ENCODE measurements at places on chromosomes 2 and 18.
A peak's percentile ranks its signal among the peaks of the same experiment; 100 is the strongest.

- DNase-seq: no peak
Measured at GRCh38 chr2:202910698-202911097, 775 bp downstream of the WDR12 start.

DNA sequence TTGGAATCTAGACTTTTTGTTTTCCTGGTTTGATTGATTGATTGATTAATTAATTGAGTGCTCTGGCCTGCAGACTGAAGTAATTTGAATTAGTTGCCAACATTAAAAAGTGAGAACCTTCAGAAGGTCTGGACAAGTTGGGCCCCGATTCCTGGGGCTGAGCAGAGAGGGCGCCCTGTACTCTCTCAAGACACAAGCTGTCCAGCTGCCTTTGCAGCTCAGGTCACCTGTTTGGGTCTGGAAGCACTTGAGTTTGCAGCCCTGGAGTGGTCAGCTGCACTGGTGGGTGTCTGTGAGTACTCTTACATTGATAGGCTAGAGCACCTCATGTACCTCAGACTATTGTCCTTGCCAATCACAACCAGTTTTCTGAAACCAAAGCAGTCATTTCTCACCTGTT, 22.7 kb upstream of the CELF4 start:
- no peak for DNase-seq

GRCh38 chr2:98396745-98397355, 47.8 kb upstream of the INPP4A start:
- no peak for DNase-seq

DNA sequence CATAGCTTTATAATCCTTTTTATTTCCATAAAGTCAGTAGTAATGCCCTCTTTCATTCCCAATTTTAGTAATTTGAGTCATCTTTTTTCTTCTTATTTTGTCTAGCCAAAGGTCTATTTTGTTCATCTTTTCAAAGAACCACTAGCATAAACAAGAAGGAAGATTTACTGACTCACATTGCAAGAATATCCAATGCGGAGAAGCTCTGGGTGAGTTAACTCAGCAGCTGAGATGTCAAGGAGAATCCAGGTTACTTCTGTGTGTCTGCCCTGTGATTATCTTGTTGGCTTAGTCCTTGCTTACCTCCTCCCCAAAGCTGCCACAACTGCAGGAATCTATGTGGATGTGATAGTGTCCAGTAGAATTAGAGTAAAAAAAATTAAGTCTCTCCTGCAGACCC, 311.4 kb upstream of the NCKAP5 start:
- DNase-seq: no peak

DNA sequence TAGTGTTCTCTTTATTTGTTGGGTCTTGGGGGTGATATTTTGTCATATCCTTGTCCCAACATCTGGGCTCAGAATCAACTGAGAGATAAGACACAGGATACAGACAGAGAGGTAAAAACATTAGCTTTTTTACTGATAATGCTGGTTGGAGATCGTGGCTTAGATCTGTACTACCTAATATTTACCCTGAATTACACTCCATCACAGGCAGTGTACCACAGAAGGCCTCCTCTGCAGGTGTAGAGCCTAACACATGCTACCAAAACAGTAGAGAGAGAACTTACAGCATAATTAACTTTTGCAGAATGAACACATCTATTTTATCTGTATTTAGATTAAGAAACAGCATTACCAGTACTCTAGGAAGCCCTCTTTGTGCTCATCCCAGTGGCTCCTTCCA, 6.8 kb downstream of the AGPS start:
- no peak for DNase-seq

GRCh38 chr2:47373747-47374146, 29.2 kb upstream of the MSH2 start:
- DNase-seq: no peak

DNA sequence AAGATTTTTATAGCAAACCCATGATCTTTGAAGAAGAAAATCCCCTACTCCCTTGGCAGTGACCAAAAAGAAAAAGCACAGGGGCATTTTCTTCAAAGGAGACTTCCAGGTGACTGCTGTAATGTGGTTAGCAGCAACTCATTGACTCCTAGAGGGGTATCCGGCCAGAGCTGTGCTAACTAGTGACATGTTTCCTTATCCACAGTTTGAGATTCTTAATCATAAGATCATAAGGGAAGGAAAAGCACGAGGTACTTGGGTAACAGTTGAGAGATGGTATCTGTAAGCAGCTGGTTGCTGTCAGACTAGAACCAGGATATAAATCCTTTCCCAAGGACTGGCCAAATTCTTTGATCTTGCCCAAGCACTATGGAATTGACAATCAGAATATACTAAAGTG, 124.7 kb downstream of the MREG start:
- DNase-seq: no peak

- DNase-seq: no peak
Measured at GRCh38 chr2:197798187-197798586, 6.2 kb upstream of the PLCL1 start.

- DNase-seq: peak; percentile 68
Measured at GRCh38 chr18:45889419-45890064, 64.1 kb downstream of the SIGLEC15 start.

DNA sequence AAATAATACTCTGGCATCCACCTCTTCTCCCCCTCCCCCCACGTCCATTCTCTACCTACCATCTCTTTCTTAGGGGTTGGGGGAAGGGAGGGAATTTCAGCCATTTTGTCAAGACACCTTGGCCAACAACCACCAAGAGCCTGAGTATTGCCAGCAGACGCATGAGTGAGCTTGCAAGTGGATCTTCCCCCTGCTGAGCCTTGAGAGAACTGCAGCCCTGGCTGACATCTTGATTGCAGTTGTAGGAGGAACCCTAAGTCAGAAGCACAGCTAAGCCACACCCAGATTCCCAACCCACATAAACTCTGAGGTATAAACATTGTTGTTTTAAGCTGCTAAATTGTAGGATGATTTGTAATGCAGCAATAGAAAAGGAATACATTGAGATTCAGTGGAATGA, 165.6 kb downstream of the TMEFF2 start:
- no peak for DNase-seq

DNA sequence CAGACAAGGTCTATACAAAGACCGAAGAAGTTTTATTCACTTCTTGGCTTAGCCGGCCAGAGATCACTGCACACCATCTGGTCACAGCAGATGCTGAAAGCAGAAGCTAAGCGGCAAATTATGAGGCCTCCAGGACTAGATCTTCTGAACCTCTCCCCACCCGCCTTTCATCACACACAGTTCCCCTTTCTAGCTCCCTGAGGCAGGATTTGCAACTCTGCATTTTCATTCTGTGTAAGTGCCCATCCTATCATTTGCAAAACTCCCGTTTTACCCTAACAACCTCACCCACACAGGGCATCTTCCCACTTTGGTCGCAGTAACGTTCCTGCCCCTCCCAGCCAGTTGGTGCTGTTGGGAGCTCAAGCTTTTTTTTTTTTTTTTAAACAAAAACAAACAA, 3.1 kb upstream of the MOB1A start:
- peak; percentile 98 for DNase-seq

- DNase-seq: peak; percentile 79
Measured at GRCh38 chr2:69770193-69770702, 28.3 kb downstream of the ANXA4 start.

DNA sequence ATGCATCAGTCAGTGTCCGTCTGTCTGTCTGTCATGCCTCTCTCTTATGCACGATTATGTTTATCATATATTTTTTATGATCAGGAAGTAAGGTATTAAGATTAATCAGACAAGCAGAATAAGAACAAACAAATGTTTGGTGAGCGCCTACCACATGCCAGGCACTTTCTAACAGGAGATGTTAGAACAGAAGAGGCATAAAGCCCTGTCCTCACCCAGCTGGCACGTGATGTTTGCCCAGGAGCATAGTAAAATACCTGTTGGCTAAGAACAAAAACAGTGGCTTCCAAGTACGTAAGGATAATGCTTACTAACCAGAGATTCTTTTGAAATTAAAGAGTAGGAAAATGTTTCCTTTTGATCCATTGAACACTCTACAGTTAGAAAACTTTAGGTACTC, 380.2 kb upstream of the RAB12 start:
- no peak for DNase-seq

DNA sequence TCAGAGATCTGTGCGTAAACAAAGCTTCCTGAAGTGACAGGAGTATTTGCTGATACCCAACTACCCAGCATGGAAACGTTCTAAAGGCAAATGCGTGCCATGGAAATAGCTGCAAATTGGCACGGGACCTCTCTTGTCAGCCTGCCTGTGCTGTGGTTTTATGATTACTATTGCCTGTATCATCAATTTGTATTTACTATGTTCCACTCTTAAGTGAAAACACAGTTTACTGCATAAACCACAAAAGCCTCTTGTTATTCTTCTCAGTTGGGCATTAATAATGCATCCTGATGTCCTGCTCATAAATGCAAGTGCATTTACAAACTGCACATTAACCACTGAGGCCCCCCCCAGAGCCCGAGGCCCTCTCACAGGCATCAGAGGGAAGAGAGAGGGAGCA, 196.6 kb upstream of the SLC35G4 start:
- DNase-seq: no peak

GRCh38 chr2:102081606-102082005, 60.9 kb upstream of the IL1R1 start:
- DNase-seq: peak; percentile 61

DNA sequence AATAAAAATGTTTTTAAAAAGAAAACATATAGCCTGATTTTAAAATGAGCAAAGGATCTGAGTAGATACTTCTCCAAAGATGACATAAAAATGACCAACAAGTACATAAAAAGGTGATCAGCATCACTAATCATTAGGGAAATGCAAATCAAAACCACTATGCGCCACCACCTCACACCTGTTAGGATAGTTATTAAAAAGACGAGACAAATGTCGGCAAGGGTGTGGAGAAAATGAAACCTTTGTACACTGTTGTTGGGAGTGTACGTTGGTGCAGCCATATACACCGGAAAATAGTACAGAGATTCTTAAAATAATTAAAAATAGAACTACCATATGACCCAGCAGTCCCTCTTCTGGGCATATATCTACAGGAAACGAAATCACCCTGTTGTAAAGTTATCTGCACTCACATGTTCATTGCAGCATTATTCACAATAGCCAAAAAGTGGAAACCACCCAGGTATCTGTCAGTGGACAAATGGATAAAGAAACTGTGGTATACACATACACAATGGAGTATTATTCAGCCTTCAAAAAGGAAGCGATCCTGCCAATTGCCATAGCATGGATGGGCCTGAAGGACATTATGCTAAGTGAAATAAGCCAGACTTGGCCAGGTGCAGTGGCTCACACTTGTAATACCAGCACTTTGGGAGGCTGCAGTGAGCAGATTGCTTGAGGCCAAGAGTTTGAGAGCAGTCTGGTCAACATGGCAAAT, 91.6 kb downstream of the PRKRA start:
- DNase-seq: no peak

DNA sequence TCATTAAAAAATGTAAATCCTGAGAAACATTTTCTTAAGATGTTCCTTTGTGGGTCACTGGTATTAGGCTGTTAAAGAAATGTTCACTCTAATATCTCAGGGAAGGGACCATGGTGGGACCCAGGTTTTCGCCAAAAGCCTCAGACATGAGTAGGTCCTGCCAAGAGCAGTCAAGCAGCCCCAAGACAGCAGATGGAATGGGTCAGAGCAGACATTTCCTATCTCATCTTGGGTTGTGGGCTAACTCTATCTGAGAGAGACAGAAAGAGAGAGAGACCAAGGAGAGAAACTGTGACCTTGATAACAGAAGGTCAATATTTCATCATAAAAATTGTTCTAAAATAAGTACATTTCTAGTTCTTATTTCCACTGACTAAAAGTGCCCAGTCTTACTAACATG, 661.7 kb downstream of the TSN start:
- DNase-seq: no peak

GRCh38 chr2:210169516-210170195, 1.6 kb downstream of the KANSL1L start:
- DNase-seq: peak; percentile 92

DNA sequence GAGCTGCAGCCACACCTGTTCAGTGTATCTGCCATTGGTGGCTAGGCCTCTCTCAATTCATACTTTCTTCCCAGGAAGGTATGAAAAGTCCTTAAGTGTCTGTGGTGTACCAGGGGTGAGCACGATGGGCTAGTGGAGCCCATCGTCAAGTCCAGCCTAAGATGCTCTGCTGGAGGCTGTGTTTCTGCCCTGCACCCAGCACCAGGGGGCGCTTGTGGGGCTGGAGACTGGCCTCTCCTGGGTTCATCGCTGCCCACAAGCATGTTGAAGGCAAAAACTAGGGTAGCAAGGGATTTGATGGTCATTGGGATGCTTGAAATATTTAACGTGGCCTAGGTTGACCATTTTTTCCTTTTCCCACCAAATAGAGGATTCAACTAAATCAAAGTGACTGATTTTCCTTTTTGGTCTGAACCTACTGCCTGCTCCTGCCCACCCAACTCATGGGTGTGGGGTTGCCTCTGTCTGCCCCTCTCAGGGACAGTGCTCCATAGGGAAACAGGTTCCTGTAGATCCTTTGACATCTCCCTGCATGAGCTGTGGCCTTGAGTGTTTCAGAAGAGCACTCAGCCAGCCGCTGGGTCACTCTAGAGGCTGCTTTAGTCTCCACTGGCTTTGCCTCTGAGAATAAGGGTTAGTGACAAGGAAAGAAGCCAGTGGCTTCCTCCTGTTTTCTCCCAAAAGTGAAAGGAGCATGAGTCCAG, 59.0 kb downstream of the TPGS2 start:
- DNase-seq: no peak

DNA sequence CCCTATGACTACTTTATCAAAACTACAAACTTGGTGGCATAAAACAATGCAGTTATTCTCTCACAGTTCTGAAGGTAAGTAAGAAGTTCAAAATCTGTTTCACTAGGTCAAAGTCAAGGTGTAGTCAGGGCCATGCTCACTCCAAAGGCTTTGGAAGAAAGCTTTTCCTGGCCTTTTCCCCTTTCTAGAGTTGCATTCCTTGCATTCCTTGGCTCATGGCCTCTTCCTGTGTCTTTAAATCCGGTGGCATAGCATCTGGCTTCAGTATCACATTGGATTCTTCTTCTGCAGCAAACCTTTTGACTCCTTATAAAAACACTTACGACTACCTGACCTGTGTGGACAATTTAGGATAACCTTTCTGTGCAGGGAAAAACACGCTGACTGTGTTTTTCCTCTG, 543.5 kb upstream of the HNMT start:
- DNase-seq: no peak

- DNase-seq: no peak
Measured at GRCh38 chr2:55860832-55861231, 62.8 kb downstream of the EFEMP1 start.

GRCh38 chr2:108616751-108617161, 82.5 kb downstream of the LIMS1 start:
- no peak for DNase-seq

GRCh38 chr18:28108254-28108653, 68.7 kb downstream of the CDH2 start:
- no peak for DNase-seq

DNA sequence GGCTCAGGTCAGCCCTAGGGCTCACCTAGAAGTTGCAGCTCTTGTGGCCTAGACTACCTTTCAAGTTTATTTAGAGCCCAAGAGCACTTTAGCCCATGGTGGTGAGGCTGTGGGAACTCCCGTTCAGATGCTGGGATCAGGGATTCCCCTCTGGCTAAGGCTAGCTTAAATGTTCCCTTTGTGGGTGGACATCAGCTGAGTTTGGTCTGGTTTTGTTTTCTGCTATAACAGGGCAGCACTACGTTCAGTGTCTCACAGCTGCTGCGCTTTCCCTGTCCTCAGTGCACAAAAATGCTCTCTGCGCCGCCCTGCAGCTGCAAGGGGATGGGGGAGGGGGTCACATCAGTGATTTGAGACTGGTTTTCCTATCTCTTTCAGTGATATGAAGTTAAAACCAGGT, 170.5 kb upstream of the KCNJ3 start:
- no peak for DNase-seq

GRCh38 chr2:39023649-39024048, 97.2 kb downstream of the SOS1 start:
- DNase-seq: no peak

Data from MV-4-11 (cell line).